ENCODE measurements at places on chromosomes 1 and 21.

- no peak for DNase-seq
Observed at GRCh38 chr1:183909672-183910071, 104.8 kb downstream of the RGL1 start.

DNA sequence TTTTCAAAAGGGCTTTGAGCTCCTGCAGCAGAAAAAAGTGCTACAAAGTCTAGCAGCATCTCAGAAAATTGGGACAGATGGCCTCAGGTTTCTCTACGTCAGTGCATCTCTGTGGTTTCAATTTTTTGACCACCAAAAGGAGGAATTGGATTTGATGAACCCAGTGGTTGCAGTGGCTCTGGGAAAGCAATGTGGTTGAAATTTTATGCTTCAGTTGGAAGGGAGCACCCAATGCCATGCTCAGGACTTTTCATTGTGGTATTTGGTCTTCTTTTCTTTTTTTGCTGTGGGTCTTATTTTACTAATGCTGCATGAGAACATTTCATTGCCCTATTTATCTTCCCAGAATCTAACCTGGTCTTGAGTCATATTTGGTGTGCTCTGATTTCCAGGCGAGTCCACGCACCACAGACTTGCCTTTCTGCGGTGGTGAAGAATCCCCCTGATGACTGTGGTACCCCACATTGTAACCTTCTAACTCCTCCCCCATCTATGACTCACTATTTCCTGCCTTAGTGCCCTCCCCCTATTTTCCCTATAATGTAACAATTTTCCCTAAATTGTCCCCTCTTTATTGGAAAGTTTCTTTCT, 56.7 kb downstream of the S1PR1 start:
- DNase-seq: peak; percentile 57

GRCh38 chr1:24380508-24380907, 33.1 kb downstream of the STPG1 start:
- DNase-seq: no peak

- no peak for DNase-seq
Observed at GRCh38 chr1:21641967-21642739, 27.0 kb downstream of the RAP1GAP start.

DNA sequence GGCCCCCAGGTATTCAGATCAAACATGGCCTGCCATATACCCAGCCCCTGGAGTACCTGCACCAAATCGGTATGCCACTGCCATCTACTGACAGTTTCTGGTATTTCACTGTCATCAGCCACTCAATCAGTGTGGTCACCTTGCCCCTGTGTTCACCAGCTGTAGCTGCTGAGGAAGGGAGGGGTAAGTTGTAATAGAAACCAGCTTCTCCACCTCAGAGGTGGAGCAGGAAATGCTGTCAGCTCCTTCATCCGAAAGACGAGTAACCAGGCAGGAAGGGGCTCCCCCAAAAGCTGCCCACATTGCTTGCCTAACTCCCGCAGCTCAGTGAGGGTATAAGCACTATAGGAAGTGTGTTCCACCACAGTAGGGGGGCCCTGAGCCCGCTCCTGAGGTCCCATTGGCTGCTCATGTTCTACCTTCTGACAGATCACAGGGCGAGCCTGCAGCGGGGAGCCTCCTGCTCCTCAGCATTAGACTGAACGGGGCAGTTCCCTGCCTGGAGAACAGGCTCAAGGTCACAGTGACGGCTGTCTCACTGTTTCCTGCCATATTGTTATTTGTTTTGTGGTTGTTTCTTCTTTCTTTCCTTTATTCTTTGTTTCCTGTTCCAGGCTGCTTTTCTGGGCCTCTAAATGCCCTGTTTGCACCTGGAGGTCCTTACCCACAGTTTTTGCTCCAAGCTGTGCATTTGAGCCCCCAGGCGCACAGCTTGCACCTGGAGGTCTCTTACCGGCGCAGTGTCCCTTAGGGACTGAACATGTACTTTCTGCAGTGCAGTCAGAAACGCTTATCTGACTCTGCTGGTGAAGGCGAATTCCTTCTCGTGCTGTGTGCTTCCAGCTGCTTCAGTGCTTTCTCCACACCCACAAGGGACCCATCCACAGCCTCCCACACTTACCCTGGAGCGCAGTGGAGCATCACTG, 1638.3 kb downstream of the MRPL39 start:
- no peak for DNase-seq

DNA sequence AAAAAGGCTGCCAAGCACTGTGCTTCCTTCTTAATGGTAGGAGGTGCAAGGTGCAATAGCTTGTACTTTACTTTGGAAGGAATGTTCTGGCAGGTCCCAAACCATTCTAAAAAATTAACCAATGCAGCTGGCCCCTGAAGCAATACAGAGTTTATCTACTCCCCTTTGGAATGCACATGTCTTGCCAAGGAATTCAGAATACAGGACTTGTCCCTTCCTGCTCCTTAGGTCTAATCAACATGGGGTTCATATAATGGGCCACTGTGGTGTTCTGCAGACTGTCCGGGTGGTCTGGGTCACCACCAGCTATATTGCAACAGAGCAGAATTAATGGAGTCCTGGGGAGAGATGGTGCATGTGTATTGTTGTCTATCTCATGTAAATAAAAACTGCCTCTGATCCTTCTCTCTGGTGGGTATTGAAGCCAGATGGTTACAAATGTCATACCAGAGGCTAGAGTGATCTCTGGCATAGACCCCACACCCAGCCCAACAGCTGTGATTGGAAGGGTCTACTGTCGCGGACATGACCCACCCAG, 112.8 kb downstream of the RIPK4 start:
- DNase-seq: peak; percentile 92

- DNase-seq: peak; percentile 55
Observed at GRCh38 chr21:45409466-45410150, 4.6 kb downstream of the COL18A1 start.

DNA sequence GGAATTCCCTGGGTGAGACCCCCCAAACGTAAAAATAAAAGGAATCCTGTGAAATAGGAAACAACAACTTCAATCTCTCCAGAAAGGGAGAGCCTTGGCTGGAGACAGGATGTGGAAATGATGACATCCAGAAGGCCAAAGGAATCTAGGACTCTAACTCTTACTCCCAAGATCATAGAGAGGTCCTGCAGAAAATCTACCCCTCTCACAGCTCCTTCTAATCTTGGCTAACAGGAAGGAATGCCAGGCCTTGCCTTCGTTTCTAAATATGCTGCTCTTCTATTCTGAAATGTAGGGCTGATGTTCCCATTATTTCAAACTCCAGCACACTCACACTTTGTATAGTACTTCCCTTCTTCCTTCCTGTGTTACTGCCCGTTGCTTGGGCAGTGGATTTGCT, 40.7 kb downstream of the ARHGEF11 start:
- DNase-seq: peak; percentile 58

DNA sequence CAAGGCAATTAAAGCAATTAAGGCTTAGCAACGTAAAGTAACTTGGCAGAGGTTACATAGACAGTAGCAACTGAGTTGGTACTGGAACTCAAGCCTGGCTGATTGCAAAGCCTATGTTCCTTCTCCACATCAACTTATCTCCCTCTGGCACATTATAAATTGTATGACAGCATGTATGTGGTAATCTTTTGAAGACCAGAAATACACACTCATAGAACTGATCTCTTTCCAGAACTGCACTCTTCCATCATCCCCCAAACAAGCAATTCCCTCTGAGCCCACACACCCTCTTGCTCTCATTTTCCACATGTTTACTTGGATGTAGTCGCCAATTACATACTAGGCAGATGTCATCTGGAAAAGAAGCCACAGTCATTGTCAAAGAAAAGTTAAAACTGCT, 502.2 kb downstream of the PLPP3 start:
- DNase-seq: no peak

GRCh38 chr1:233738396-233738795, 124.5 kb downstream of the KCNK1 start:
- no peak for DNase-seq

DNA sequence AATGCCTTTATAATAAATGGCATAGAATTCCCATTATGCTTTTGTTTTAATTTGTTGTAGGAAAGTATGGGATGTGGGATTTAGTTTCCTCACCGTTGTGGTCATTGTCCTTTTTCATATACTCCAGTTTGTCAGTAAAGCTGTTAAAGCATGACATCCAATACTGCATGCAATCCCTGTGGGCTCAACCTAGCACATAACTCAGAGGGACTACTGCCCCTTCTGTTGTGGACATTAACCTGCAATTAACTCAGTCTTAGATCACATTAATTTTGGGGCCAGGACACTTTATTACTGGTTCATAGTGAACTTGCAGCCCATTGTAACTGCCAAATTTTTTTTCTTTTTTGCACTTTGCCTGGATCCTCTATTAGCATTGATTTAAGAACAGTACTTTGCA, 112.5 kb downstream of the DNM3 start:
- no peak for DNase-seq

DNA sequence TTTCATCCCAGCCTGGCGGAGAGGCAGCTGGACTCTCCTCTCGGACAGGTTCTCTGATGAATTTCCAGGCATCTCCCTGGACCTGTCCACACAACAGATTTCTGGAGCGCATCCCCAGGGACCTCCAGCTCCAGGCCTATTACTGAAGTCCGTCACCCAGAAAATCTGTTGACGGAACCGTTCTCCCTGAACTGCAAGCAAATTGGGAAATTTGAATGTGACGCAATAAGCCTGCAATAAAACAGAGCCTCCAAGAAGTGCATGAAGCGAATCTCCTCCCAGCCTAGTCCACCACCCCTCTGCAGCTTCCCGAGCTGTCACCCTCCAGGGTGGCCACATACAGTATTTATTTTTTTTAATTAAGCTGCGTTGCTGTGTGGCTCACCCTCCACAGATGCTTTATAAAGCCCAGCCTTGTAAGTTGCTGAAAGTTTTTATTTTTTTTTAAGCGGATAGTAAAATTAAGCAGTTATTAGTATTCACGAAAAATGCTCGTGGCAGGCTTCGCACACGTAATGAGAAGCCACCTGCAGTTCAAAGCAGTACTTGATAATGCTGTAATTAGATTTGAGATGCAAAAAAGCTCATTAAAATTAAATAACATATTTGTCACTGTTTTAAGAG, 173.3 kb downstream of the CAMTA1 start:
- no peak for DNase-seq

GRCh38 chr21:35658242-35658641, 402.1 kb downstream of the SETD4 start:
- DNase-seq: peak; percentile 94

DNA sequence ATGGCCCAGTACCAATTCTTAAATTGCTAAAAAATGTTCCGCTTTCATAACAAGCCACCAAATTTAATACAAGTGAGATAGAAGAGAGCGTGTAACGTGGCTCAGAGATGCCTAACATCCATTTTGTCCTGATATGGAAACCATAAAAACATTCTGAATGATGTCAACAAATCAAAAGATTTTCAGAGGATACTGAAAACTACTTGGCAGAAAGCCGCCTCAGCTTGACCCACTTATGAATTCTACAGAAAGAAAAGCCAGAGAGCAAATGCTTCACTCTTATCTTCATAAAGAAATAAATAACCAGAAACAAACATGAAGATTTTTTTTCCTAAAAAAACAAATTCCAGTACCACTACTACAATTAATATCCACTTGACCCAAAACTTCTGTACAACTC, 41.2 kb downstream of the OMA1 start:
- DNase-seq: no peak

DNA sequence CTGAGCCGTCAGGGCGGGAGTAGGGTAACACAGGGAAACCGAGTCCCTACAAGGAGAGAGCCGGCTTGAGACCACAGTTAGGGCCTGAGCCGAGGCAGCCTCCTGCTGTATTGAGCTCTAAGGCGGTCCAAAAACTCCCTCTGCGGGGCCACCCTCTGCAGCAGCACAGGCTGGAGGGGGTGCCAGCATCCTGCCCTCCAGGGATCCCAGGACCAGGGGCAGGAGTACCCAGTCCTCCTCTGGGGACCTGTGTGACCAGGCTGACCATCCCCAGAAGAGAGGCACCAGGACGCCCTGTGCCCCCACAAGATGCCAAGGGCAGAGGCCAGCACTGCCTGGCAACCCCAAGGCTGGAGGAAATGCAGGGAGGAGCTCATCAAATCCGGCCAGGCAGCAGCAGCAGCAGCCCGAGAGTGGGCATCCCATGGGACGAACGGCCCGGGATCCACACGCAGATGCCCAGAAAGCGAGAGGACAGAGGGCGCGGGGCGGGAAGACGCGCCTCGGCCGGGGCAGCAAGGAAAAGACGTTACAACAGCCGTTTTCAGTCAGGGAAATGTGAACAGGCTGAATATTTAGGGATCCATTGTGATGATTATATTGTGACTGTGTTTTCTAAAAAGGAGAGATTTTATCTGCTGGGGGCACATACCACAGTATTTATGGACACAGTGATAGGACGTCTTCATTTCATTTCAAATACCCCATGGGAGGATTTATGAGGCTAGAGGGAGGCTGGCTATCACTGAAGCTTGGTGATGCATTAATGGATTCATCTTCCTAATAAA, 57.1 kb upstream of the COL18A1 start:
- DNase-seq: no peak

GRCh38 chr1:60141276-60141675, 67.7 kb upstream of the C1orf87 start:
- DNase-seq: no peak

- no peak for DNase-seq
Observed at GRCh38 chr1:44302541-44302940, 52.5 kb downstream of the ERI3 start.

DNA sequence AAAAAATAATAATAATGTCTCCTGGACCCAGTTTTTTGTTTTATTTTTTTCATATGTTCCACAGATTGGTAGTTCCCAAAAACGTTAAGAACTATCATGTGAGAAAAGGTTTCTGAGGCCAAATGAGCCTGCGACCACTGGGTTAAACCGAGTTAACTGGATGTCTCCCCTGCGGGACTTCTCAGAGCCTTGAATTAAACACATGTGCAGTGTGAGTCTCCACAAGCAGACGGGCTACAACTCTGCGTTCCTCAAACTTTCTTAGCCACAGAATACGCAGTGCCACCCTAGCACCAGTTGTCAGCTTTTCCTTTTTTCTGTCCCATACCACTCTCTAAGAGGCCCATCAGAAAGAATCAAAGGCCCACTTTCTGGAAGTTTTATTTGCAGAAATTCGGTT, 97.9 kb downstream of the LACTBL1 start:
- no peak for DNase-seq

DNA sequence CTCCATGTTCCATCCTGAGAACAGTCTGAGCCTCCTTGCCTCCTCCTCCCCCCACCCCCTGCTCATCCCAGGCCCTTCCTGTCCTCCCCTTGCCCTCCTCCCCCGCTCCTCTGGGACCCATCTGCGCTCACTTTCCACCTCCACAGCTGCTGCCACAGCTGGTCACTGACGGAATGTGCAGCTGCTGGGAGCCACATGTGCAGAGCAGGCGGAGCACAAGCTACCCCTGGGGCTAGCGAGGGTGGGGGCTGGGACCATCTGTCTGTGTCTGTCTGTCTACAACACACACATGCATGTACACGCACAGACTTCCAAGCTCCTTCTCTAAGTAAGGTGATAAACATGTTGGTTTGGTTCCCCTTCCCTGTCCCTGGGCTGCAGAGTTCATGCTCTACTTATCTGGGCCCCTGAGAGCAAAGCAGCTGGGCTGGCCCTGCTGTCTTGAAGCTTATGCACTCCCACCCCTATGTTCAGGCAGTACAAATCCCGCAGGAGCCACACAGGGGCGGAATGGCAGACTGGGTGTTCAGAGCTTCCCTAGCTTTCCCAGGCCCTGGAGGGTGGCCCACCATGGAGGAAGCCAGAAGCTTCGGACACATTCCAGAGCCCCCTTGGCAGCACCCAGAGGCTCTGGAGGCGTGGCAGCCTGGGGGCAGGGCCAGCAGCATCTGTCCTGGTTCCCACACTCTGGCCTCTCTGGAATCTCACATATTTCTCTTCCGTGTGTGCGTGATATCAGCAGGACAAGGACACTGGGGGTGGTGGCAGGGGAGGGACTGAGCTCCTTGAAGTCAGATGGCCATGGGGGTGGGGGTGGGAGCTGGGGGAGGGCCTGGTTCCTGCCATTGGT, 7.0 kb upstream of the HEYL start:
- peak; percentile 95 for DNase-seq

GRCh38 chr21:45959182-45959581, 22.4 kb upstream of the COL6A1 start:
- DNase-seq: no peak
